Activated CD8-positive, alpha-beta memory T cell treated with anti-CD3 and anti-CD28 coated beads for 4 hours (primary cell): ENCODE measurements at places on chromosomes 4 and X.

DNA sequence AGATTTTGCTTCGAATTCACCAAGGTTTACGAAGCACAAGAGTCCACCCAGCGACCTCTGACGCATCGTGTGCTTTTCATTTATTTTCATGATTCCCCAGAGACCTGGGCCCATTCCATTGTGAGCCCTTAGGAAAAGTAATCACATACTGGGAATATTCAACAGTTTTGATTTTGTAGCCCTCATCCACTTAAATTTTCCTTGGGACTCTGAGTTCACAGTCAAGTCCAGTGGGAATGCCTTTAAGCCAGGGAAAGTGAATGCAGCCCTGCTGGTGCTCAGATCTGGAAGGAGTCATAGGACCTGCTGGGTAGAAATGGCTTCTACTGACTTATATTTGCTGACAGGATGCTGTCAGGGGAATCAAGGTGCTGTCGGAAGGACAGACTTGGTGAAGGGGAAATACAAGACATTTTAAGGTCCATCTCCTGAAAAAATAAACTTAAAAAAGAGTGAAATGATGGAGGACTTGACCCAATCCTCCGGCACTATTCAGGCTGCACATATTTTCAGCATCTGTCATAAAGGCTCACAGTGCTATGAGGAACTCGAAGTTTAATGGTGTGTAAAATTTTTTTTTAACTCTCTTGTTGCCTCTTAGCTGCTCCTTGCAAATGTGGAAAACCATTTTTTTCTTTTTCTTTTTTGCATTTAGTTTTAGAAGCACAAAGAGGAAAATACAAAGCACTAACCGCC lies 204.9 kb downstream of the MID1 start:
- no peak for DNase-seq

- no peak for DNase-seq
These were observed 98.3 kb upstream of the CXXC4 start for GRCh38 chr4:104593019-104593418.

- DNase-seq, result no peak
These were observed 99.3 kb upstream of the GRPR start for GRCh38 chrX:16023790-16024734.

- no peak for DNase-seq
These were observed 22.4 kb downstream of the TSC22D3 start for GRCh38 chrX:107753187-107753586.

DNA sequence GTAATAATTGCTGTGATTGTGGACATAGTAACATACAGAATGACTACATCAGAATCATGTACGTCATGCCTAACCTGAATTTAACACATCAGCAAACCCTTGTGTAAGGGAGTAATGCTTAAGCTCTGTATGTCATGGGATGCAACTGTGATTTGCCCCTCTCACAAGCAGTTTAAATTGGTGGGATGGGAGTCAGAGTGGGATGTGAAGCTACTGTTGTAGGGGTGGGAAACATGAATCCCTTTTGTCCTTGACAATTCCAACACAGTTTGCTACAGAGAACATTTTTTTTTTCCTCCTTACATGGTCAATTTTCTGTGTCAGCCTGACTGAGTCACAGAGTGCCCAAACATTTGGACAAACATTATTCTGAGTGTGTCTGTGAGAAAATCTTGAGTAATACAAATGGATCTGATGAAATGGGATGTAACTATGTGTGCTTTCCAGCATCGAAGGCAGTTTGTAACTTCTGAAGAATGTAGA lies 392.8 kb downstream of the GPM6A start:
- no peak for DNase-seq

GRCh38 chr4:53431052-53431451 lies 53.6 kb downstream of the FIP1L1 start:
- DNase-seq, result no peak

- DNase-seq, result no peak
These were observed 79.7 kb upstream of the BANK1 start for GRCh38 chr4:101710806-101711205.

GRCh38 chrX:78104447-78105176 lies 564 bp downstream of the PGK1 start:
- no peak for DNase-seq

- no peak for DNase-seq
These were observed 1070.1 kb downstream of the STPG2 start for GRCh38 chr4:97073194-97073593.

DNA sequence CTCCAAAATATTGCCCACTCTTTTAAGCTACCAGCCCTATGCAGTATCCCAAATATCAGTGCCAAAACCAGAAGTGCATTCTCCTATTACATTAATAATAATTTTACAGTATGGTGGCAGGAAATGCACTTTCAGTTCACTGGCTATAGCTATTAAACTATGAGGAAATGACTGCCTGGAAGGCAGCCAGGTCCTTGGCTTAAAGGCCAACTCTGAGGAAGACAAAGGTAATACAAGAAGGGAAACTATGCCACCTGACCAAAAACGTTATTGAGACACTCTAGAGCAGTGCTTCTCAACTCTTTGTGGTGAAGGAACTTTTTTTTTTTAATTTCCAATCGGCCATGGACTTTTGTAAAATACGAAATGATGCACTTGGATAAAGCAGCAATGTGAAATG lies 133.6 kb upstream of the VAMP7 start:
- DNase-seq, result no peak

- no peak for DNase-seq
These were observed 13.1 kb downstream of the MOB1B start for GRCh38 chr4:70915036-70915815.

DNA sequence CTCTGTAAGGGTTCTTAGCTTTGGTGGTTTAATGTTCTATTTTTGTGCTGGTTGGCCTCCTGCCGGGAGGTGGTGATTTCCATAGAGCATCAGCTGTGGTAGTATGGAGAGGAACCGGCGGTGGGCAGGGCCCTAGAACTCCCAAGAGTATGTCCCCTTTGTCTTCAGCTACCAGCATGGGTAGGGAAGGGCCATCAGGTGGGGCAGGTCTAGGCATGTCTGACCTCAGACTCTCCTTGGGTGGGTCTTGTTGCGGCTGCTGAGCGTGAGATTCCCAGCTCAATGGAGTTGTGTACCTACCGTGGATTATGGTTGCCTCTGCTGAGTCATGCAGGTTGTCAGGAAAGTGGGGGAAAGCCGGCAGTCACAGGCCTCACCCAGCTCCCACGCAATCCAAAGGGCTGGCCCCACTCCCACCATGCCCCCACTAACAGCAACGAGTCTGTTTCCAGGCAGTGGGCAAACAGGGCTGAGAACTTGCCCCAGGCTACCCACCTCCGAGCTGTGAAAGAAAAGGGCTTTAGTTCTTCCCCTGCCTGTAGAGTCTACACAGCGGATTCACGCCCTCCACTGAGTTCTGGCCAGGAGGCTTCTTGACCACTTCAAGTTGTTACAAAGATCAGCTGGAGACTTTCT lies 235.9 kb downstream of the RPA4 start:
- DNase-seq, result no peak

GRCh38 chrX:4754878-4755604 lies 1041.6 kb upstream of the PRKX start:
- no peak for DNase-seq

- DNase-seq, result no peak
These were observed 18.0 kb downstream of the SPINK2 start for GRCh38 chr4:56803471-56803870.

- no peak for DNase-seq
These were observed 18.8 kb downstream of the PRKG2 start for GRCh38 chr4:81196126-81196650.

GRCh38 chrX:67673741-67674274 lies 130.0 kb downstream of the AR start:
- no peak for DNase-seq

- DNase-seq, result no peak
These were observed 512.5 kb upstream of the AMOT start for GRCh38 chrX:113353134-113353533.

- no peak for DNase-seq
These were observed 120.7 kb upstream of the ADGRL3 start for GRCh38 chr4:61079427-61079826.

DNA sequence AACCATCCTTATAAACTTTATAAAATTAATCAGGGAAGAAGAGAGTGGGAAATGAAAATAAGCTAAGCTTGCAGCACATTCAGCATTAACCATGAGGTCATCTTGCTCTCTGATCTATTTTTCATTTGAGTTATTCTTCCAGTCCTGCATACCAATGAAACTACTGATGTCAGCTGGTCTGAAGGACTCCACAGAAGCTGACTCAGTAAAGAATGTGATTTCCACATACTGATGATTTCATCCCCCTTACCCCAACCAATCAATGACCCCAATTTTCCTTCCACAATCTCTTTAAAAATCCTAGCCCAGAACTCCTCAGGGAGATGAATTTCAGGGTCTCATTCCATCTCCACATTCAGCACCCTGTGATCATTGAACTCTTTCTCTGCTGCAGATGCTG lies 18.8 kb upstream of the DSPP start:
- DNase-seq, result no peak

DNA sequence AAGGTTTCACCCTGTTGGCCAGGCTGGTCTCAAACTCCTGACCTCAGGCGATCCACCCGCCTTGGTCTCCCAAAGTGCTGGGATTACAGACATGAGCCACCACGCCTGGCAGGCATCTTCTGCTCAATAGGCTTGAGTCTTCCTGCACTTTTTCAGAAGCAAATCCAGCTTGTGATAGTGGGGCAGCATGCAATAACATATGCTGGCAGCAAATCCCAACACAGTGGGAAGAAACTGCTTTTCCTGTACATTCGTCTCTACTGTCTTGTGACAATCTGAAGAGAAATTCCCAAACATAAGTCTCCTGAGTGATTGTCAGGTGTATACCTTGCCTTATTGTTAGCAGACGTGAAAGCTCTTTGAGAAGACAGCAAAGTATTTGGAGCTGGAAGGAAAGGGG lies 145.7 kb downstream of the PALLD start:
- DNase-seq, result no peak

- DNase-seq, result no peak
These were observed 111.6 kb upstream of the PRKG2 start for GRCh38 chr4:81326581-81326980.

GRCh38 chr4:139014371-139015268 lies 961 bp upstream of the NOCT start:
- DNase-seq, result peak; percentile 4

DNA sequence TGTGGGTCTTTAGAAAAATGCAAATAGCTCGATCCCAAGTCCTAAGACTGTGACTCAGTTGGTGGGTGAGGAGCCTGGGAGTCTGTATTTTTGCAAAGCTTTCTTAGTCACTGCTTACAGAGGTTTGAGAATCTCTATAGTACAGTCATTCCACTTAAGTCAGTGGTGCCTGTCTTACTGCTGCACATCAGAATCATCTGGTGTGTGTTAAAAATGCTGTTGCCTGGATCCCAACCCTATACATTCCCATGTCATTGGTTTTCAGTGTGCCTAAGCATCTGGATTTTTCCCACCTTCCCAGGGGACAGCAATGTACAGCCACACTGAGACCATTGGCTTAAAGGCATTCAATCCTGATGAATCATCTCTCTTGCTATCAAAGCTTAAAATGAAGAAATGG lies 21.0 kb upstream of the GEMIN8 start:
- no peak for DNase-seq

GRCh38 chr4:38189445-38189844 lies 229.2 kb downstream of the PTTG2 start:
- no peak for DNase-seq

DNA sequence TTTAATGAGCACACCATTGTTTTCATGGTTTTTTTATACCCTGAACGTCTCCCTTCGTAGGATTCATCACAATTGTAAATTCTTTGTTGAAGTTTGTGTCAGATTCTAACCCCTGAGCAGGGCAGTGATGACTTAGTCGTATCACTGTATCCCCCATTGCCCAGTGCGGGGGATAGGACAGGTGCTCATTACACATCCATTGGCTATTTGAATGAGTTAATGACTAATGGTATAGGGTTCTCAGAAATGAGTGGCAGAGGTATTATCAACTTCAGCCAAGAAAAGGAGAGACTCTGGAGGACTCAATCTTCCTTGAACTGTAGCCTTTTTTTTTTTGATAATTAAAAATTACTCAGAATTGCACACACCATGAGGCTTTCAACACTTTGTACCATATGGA lies 64.6 kb downstream of the SYNPO2 start:
- no peak for DNase-seq

- DNase-seq, result no peak
These were observed 68.4 kb downstream of the TRAPPC11 start for GRCh38 chr4:183727482-183727881.

DNA sequence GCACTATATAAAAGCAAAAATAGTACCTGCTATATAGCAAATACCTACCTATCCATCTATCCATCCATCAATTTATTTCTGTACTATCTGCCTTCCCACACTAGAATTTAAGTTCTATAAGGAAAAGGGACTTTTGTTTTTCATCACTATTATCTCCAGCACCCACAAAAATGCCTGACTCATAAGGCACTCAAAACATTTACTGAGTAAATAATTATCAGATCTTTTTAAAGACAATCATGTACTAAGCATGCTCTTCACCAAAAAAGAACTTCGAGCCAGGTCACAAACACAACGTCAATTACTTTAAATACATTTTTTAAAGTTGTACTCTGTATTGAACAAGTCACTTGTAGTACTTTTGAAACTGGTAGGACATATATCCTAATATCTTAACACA lies 119.9 kb downstream of the FBXW7 start:
- no peak for DNase-seq

- DNase-seq, result no peak
These were observed 10.6 kb upstream of the C1QTNF7 start for GRCh38 chr4:15417233-15417660.

DNA sequence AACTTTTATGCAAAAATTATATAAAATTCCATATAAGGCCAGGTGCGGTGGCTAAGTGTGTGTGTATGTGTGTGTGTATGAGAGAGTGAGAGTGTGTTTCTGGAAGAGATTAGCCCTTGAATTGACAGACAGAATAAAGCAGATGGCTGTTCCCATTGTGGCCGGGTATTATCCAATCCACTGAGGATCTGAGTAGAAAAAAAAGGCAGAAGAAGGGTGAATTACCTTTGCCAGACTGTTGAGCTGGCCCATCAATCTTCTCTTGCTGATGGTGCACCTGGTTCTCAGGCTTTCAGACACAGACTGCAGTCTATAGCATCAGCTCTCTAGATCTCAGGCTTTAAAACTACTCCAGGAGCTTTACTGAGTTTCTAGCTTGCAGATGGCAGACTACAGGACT lies 92.2 kb upstream of the SLIT2 start:
- DNase-seq, result no peak

DNA sequence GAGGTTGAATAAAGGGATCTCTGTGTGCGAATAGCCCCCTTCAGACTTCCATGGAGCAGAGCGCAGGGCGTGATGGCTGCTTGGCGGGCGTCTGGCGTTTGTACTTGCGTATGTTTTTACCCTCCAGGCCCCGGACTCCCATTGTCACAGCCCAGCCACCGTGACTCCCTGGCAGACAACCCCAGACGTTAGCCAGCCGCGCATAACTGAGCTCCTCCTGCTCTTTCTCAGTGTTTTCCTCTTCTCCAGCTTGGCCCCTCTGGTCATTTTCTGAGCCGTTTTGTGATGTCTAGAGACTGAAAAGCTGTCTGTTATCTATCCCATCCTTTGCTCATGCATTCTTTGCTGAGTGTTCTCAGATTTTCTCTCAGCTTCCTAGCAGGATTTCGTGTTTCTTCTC lies 54.3 kb downstream of the IGFBP7 start:
- DNase-seq, result no peak
